Cardiac septum (tissue), 1 donor: ENCODE measurements at places on chromosomes 2 and 18. TPM values are rescaled to one million over a fixed set of nuclear protein-coding genes. Genes with fewer than 3 reads are reported as not detected.

DNA sequence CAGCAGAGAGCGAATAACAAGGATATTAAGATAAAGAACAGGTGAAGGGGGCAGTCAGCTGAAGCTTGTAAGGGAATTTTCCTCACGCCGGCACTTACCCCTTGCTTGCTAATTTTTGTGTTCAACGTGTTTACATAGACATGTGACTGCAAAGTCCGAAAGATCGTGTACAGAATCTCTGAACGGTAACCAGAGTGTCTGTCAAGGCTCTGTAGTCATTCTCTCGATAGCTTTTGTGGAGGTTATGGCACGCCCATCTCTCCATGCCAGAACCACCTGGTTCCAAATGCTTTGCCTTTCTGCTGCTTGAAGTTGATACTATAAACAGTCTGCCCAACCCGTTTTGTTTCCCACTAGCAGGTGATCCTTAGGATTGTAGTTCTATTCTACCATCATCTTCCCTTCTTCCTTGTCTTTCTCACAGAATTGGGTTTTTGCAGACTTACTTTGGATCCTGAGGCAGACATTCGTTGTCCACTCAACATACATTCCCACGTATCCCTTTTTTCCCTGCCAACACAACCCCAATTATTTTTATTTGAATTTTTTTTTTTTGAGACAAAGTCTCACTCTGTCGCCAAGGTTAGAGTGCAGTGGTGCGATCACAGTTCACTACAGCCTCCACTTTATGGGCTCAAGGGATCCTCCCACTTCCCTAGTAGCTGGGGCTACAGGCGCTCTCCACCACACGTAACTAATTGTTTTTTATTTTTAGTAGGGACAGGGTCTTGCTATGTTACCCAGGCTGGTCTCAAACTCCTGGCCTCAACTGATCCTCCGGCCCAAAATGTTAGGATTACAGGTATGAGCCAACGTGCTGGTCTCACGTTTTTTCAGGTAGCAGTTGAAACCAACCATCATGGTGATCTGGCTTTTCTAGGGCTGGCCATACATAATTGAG, 1.3 kb upstream of the USP34 start:
- DNase-seq, result no peak

GRCh38 chr18:995629-996028, 91.0 kb downstream of the ADCYAP1 start:
- DNase-seq, result no peak

The FEV gene
- total RNA-seq, result not detected

The CDKL4 gene
- total RNA-seq, result 0.35 TPM

The XDH gene
- total RNA-seq, result not detected

The ACADL gene
- 6.2 TPM for total RNA-seq
